M059J (cell line): ENCODE measurements at places on chromosomes 5 and 9. TPM values are rescaled to one million over a fixed set of nuclear protein-coding genes. Genes with fewer than 3 reads are reported as not detected.

DNA sequence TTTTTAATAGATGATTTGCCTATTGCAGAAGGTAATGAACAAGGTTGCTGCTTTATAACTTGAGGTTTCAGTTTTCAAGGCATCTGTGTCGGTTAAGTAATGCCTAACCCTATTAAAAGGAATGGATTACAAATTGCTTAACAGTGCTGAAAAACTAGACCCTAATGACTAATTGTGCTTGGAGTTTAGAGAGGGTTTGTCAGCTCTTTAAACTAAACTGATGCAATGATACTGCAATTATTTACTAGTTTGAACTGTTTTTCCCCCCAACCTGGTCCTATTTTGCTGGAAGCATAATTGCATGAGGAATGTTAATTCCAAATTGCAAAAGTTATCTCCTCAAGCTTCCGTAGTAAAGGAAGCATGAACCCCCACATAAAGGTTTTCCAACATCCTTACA lies 39.3 kb upstream of the TLX3 start:
- no peak for DNase-seq

DNA sequence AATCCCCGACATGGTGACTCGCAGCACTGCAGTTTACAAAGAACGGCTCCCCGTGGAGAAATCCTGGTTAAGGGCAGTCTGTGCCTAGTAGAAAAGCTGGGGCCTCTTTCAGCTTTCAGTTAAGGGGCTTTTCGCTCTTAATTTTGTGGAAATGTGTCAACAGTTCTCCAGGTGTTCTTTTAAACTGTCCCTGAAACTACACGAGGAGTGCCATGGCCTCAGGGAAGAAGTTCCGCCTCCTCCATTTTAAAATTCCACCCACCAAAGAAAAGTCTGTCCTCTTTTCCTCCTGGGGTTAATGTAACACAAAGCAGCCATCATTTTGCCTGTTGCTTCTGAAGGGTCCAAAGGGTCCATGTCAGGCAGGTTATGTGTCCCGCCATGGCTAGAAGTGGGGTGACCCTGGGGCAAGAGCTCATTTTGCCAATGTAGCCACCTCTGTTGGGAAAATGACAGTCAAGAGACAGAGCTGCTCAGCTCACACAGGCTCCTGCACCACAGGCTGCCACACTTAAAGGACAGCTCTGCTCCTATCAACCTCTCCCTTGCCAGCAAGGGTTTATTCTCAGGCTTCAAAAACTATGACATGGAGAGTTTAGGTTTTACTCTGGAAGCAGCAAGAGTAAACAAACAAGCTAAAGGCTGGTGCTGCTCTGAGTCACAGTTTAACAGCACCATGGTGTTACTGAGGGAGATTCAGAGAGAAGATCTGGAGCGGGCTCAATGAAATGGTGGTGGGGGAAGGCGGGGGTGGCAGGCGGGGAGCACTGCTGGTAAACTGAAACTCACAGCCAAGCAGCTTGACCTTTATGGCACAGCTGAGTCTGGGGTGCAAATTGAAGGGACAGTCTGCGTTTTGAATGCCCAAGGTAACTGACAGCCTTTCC lies 3.2 kb downstream of the WHRN start:
- peak; percentile 95 for DNase-seq

GRCh38 chr5:163706053-163706771 lies 200.8 kb downstream of the MAT2B start:
- peak; percentile 45 for DNase-seq

DNA sequence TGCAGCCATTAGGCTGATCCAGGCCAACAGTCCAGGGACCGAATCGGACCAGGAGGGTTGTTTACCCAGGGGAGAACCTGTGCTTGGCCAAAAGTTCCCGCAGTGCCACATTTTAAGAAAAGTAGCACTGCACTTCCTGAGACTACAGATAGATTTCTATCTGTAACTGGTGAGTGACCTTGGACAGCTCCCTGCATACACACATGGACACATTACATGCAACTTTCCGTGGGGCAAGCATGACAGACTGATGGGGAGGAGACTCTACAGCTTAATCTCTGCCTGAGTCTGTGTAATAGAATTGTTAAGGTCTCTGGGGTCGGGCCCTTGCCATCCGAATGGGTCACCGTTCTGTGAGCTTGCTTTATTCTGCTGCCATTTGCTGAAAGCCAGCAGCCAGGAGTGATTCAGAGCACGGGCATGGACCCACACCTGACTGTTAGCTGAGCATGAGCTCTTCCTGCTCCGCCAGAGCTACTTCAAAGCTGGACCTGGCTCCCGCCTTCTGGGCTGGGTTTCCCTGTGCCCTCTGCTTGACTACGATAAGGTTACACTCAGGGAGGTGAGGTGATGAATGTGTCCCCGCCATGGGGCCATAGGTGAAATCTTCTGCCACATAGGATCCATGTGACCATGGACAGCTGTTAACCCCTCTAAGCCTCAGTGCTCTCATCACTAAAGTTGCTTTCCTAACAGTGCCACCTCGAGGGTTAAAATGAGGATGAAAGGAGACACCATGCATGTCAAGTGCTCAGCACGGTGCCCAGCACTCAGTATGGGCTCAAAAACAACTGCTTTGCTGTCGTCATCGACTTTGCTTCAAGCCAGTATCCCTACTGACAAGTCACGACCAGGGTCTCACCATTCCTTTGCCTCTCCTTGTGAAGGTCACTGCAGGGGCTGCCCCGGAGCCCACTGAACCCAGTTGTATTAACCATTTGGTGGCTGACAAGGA lies 200.0 kb downstream of the MELK start:
- peak; percentile 47 for DNase-seq

- peak; percentile 21 for DNase-seq
Measured at GRCh38 chr5:99020698-99021048, 91.9 kb upstream of the CHD1 start.

DNA sequence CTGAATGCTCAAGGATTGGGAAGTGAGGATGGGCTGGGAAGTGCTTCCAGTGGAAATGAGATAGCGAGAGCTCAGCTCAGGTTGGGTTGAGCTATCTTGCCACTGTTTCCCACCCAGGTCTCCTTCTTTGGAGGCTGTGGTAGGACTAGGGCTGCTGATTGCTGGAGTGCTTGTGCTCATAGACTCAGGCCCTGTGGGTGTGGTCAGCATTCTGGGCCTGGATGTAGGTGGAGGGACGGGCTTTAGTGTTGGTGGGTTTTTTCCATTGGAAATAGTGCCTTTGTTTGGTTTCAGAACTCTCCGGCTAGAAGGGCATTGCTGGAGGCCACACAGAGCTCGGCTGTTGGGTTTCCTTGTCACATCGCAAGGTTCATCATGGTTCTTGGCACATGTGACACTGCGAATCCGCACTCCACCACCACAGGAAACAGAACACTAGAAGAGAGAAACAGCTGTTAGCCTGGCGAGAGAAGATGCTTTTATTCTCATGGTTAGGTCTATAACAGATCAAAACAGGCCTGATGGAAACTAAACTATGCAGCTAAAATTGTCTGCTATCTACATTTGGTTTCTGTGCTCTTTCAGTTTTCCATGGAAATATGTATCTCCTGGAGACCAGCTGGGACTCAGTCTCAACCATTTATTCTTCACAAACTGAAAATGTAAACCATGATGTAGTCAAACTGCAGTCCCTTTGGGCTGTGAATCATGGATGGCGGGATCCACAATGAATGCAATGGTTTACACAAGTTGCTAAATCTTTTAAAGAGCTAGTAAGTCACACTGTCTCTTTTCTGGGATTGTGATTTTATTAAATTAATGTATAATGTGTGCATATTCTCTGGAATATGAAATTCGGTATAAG lies 136.2 kb downstream of the TARS1 start:
- DNase-seq = no peak

GRCh38 chr9:96646081-96646991 lies 8.8 kb downstream of the PRXL2C start:
- peak; percentile 30 for DNase-seq

DNA sequence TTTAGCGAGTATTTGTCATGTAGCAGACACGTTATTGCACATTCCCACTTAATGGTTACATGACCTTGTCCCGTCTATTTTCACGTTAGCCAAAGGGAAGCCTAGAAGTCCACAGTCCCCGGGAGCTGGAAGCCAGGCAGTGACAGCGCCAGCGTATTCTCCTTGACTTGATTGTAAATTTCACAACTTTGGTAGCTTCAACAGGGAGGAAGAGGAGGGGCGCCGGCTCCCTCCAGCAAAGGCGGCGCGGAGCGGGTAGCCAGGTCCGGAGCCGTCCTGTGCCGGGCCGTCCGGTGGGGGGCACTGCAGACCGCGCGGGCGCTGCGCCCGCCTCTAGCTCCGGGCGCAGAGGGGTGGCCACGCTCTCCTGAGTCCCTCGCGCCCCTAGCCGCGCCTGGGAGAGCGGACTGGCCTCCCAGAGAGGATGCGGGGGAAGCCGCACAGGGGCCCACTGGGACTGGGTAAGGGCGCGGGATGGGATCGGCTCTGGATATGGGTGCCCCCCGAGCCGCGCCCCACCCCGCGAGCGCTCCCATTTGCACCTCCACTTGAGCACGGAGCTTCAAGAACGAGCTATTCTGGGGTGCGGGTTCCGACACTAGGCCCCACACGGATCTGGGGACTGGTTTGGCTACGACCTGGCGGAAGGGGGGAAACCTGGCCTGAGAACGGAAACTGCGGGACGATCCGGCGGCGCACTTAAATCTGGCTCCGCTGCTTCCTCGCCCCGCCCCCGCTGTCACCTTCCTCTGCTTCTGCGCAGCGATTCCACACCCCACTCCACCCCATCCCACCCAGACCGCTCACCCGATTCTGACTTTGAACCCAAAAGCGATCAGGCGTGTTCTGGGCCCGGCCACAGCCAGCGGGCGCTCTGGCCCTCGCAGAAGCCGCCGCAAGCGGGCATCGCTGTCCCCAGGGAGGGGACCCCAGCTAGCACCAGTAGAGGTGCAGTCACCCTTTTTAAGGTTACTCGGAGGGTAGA lies 23.8 kb downstream of the KLF4 start:
- DNase-seq = peak; percentile 35

DNA sequence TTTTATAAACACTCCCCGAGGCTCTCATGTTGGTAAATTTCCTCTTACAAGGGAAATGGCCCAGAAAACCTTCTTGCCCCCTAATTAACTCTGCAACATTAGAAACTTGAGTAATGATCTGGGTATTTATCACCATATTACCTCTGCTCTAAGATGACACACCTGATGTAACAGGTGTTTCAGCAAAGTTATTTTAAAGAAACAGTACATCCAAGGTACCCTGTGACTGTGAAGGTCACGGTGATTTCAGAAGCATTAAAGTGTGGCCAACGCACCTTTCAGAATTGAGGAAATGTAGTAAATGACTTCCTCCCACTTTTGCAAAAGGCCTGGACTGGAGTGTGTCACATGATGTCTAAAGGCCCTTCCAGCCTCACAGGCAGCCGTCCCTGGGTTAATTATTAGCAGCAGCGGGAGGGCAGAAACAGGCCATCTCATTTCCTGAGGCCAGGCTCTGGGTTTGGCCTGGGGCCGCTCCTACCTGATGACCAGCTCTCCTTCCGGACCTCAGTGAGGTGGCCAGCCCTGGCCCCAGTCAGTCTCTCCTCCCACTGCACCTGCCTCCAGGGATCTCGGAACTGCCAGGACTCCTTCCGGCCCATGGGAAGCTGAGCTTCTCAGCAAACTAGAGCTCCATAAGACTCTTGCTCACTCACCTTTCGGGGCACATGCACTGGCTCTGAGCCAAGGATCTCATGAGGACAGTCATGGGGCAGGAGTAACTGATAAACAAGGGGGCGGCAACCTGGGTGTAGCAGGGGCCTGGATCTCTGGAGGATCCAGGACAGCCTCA lies 20.7 kb downstream of the PTPN3 start:
- peak; percentile 22 for DNase-seq

DNA sequence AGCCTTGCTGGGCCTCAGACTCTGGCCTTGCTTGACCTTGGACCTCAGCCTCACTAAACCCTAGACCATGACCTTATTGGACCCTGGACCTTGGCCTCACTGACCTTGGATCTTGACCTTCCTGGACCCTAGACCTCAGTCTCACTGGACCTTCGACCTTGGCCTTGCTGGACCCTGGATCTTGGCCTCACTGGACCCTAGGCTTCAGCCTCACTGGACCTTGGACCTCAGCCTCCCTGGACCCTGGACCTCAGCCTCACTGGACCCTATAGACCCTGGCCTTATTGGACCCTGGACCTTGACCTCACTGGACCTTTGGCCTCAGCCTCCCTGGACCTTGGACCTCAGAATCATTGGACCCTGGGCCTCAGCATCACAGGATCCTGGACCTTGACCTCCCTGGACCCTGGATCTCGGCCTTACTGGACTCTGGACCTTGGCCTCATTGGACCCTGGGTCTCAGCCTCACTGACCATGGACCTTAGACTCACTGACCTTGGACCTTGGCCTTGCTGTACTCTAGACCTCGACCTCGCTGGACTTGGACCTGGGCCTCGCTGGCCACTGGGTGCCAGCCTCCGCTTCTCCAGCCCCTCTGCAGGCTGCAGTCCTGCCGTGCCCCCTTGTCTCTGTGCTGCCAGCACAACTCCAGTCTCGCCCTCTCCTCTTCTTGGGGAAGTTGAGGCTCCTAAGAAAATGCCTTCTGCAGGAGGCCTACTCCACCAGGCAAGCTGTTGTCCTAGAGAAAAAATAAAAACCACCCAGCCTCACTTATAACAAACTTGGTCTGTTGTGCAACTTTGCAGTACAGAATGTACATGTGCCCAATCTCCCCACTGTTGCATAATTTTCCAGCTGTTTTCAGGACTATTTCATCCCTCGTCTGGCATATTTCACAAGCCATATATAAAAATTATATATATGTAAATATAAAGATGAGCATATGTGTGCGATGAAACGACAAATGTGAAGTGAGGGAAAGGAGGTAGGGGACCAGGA lies 11.0 kb upstream of the ADAMTS2 start:
- no peak for DNase-seq

DNA sequence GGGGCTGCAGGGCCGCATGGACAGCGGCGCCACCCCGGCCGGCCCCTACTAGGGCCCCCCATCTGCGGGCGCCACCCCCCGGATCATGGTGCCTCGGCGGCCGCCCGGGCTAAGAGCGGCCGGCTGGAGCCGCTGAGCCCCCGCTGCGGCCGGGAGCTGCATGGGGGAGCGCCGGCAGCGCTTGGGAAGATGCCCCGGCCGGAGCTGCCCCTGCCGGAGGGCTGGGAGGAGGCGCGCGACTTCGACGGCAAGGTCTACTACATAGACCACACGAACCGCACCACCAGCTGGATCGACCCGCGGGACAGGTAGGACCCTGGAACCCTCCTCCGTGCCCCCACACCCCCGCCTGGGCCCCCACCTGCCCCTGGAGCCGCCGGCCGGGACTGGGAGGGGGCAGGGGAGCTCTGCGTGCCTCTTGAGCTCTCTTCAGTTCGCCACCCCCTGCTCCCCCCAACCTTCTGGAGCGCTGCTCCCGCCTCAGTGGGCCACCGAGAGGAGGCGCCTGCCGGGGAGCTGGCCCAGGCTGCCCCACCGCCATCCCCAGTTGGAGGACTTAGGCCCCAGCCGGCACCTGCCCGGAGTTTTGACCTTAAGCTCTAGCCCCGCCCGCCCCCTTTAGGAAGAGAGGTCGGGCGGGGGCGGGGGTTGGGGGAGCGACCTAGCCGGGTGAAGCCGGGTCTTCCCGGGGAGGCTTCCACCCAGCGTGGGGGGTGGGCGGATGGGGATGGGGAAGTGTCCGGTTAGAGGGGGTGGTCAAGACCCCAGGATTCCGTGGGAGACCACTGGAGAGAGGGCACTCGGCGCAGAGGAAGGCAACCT lies 730 bp downstream of the WWC1 start:
- peak; percentile 33 for DNase-seq

The SEC16A gene
- 20.7 and 42.6 TPM in 2 replicates for total RNA-seq

The C9 gene
- total RNA-seq = not detected in 2 replicates

The SPOCK1 gene
- total RNA-seq = 25.5 and 29.1 TPM in 2 replicates

The DIRAS2 gene
- total RNA-seq = not detected in 2 replicates
